ENCODE measurements at places on chromosomes 16 and 17.

GRCh38 chr17:4913994-4914393 is 11.1 kb upstream of the CHRNE start:
- DNase-seq = no peak

DNA sequence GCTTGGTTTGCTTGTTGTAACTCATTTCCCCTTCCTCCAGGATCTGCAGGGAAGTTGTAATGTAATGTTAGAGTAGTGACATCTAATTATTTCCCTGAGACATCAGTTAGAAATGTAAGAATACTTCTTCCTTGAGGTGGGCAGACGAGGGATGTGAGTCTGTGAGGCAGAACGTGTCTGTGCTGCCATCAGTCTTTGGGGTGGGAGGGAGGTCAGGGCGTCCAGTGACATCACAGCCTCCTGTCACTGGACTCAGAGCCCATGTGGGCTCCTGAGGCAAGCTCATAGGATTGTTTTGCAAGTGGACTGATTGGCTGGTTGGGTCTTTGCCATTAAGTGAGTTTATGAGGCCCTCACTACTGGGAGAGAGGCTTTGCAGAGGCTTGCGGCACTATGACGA is 188.8 kb downstream of the CCDC182 start:
- no peak for DNase-seq

- DNase-seq = no peak
Observed at GRCh38 chr17:46020023-46020761, 21.1 kb downstream of the STH start.

DNA sequence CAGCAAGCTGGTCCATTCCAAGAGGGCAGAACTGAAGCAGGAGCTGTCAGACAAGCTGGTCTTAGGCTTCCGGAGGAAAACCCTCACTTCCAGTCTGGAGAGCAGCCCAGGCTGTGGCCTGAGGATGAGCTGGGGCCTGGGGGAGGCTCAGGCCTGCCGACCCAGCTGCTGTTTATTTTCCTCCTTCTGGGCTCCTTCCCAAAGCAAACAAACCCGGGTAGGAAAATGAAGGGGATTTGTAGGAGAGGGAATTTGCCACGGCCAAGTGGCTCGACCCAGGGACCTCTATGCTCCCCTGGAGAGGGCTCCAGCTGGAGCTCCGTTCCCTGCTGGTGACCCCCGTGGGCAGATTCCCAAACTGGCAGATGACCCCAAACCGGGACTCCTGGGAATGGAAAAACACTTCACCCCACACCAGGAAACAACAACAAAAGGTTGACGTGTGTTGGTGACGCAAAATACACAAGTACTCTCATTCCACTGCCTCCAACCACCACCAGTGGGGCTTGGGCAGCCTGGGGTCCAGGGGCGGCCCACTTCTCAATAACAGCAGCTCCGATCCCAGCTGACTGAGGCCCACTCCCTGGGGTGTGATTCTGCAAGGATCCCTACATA is 8.8 kb downstream of the JUP start:
- peak; percentile 86 for DNase-seq

DNA sequence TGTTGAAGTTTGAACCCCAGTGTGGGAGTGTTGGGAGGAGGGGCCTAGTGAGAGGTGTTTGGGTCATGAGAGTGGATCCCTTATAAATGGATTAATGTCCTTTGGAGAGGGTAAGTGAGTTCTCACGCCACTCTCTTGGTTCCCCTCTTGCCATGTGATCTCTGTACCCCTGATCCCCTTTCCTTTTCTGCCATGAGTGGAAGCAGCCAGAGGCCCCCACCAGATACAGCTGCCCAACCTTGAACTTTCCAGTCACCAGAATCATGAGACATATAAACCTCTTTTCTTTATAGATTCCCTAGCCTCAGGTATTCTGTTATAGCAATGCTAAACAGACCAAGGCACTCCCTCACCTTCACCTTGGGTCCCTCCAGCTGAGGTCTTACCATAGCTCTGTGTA is 7.4 kb downstream of the SLC6A2 start:
- DNase-seq = no peak

DNA sequence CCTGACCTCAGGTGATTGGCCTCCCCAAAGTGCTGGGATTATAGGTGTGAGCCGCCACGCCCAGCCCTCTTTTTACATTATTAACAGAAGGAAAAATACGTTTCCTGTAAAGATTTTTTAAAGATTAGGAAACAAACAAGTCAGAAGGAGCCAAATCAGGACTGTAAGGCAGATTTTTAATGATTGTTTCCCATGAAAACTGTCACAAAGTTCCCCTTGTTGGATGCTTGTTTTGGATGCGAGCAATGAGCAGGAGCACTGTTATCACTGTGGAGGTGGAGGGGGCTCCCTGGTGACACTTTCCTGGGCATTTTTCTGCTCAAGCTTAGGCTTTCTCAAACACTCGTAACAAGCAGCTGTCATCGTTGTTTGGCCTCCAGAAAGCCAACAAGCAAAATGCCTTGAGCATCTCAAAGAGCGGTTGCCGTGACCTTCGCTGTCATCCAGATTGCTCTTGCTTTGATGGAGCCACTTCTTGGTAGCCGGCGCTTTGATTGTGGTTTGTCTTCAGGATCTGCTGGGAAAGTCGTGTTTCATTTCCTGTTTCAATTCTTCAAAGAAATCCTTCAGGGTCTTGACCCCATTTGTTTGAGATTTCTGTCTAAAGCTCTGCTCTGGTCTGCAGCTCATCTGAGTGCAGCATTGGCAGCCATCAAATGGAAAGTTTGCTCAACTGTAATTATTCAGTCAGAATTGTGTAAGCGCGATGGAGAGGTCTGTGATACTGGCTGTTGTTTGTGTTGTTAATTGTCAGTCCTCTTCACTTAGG is 128.7 kb downstream of the RPTOR start:
- no peak for DNase-seq

GRCh38 chr16:5319799-5320198 is 222.2 kb upstream of the EEF2KMT start:
- DNase-seq = no peak

GRCh38 chr17:47789611-47790561 is 31.7 kb downstream of the OSBPL7 start:
- peak; percentile 88 for DNase-seq

DNA sequence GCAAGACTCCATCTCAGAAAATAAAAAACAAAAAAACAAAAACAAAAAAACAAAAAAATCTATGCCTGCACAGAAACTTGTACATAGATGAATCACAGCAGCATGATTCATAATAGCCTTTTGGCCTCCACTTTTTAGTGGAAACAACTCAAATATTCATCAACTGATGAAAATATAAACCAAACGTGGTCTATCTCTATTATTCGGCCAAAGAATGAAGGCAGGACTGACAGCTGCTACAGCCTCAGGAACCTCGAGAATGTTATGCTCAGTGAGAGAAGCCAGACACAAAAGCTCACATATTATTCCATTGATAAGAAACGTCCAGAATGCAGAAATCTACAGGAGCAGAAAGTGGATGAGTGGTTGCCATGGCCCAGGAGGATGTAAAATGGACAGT is 19.8 kb downstream of the PPL start:
- no peak for DNase-seq

DNA sequence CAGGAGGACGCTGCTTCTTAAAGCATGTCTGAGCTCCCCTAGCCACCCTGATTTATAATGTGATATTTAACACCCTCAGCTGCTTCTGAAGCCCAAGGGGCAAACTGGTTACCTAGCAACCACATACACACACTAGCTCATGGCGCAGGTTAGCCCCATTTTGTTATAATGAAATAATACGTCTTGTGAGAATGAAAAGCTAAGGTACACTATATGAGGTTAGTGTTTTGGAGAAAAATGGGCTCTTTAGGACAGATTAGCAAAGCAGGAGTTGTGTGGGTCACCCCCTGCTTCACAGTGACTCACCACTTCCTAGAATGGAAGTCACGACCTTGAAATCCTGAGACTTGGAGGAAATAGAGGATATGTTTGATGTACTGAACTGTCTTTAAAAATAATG is 404.8 kb upstream of the HSBP1 start:
- DNase-seq = peak; percentile 52

DNA sequence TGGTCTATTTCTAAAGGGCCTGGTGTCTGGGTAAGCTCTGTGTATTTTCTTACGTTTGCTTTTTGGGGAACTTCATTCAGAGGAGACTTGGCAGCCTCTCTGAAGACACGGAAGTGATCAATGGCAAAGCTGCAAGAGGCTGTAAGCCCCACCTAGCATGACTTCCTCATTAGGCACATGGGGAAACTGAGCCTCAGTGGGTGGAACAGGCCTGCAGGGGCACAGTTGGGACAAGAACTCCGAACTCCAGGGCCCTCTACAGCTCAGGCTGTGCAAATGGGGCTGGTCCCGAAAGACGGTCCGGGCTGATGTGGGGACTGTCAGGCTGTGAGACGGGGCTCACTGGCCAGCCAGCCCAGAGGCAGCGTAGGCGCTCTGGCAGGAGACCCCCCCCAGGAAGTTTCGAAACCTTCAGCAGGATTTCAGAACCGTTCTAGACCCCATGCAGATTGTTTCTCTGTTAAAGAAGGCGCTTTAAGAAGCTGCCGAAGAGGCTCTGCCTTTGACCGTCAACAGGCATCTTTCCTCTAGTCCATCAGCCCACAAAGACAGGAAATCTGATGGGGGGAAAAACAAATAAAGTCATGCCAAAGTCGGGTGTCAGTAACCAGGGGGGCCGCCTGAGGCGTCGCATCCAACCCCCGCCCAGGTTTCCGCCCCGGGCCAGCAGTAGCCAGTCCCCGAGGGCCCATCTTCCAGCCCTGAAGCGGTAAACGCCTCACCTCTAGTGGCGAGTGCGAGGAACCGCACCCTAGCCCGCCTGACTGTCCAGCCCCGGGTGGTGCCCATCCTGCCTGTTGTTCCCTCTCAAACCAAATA is 79.8 kb upstream of the TBC1D3K start:
- DNase-seq = peak; percentile 71

DNA sequence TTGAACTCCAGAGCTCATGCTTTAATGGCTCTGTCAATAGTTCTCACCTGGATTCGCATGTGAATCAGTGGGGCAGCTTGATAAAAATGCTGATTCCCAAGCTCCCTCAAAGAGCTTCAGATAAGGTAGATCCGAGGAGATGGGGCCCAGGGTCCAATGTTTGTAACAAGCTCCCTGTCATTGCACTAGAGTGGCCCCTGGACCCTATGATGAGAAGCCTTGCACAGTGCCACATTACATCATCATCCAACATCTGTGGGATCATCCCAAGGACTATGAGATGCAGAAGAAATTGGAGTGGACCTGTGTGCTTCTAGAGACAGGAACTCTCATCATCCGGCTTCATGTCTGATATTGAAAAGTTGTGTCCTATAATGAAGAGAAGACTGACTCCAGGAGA is 340.8 kb downstream of the SHISA9 start:
- DNase-seq = no peak

DNA sequence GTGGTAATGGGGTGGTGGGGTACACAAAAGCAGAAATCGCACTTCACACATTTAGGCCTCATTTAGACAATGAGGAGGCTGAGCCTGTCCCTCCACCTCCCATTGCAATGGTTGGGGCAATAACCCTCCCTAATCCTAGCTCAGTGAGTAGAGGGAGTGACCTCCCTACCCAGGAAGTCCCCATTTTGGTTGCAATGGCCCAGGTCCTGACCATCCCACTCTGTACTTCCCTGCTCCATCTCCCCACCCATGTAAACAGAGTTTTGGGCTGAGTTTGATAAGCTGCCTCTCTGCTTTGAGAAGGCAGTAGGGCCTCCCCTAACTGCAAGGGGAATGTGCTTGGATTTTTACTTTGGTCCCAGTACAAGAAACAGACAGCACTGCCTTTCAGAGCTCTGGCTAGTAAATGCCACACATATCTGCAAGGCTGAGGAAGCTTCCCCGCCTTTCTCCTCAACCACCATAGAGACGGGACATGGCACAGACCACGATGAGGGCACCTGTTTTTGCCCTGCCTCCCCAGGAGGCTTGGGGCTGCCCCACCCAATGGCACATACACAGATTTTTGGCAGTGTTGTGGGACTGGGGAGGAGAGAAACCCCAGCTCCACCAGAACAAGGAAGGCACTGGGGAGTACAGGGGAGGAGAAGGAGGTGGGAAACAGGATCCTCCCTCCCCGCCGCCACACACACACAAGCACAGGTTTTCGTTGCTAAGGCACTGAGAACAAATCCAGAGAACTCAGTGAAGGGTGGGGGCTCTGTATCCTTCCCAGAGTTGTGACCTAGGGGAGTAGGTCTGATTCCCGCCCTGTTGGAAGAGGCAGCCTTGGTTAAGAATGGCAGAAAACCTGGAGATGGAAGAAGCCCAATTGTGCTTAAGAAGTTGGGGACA is 7.3 kb downstream of the VAT1 start:
- no peak for DNase-seq

GRCh38 chr17:29929006-29929532 is 959 bp downstream of the SSH2 start:
- DNase-seq = no peak

DNA sequence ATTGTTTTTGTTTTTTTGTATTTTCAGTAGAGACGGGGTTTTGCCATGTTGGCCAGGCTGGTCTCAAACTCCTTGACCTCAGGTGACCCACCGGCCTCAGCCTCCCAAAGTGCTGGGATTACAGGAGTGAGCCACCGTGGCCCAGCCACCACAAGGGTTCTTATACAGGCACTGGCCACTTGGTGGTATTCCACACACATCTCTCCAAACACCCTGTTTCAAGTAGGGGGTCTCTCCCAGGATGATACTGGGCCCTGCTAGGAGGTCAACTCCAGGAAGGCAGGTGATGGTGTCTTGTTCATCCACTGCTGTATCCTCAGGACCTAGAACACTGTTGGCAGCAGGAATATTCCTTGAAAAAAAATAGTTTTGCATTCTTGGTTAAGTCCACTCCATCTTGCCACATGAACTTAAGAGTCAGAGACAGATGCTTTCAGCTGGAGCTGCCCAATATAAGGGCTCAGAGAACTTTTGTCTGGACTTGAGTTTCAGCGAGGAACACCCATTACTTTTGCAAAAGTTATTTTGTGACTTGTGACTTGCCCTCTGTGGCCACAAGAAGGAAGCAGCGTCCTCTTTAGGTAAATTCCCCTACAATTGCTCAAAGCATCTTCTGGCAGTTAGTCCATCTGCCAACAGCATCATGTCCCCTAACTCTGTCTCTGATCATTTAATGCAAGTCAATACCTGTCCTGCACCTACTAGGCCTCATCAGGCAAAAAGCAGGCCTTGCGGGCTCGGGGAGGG is 7.4 kb upstream of the EEF2K start:
- DNase-seq = no peak

DNA sequence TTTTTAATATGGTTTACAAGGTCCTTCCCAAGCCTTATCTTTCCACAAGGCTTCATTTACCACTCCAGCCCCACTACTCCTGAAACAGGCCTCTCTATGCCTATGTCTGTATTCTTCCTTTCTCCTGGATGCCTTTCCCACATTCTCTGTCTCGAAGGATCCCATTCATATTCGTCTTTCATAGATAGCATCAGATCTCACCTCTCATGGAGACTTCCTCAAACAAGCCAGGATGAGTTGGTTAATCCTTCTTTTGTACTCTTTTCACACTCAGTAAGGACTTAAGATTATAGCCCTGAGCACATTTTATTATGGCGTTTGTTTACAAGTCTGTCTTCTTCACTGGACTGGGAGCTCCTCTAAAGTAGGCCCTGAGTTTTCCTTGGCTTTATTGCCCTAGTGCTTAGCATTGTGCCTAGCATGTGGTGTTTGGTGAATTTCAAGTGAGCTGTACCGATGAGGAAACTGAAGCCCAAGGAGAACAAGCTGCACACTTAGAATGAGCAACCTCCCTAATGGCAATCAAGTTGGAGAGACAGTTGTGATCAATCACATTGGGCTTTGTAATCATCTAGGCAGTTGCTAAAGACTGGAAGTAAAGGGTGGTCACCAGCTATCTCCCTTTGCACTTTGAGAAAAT is 10.0 kb upstream of the TBX4 start:
- DNase-seq = no peak

Data from HTR-8/SVneo (cell line).